ENCODE measurements at places on chromosomes 16 and 17.

- peak; percentile 43 for DNase-seq
These were observed 33.5 kb upstream of the BCO1 start for GRCh38 chr16:81204798-81205680.

DNA sequence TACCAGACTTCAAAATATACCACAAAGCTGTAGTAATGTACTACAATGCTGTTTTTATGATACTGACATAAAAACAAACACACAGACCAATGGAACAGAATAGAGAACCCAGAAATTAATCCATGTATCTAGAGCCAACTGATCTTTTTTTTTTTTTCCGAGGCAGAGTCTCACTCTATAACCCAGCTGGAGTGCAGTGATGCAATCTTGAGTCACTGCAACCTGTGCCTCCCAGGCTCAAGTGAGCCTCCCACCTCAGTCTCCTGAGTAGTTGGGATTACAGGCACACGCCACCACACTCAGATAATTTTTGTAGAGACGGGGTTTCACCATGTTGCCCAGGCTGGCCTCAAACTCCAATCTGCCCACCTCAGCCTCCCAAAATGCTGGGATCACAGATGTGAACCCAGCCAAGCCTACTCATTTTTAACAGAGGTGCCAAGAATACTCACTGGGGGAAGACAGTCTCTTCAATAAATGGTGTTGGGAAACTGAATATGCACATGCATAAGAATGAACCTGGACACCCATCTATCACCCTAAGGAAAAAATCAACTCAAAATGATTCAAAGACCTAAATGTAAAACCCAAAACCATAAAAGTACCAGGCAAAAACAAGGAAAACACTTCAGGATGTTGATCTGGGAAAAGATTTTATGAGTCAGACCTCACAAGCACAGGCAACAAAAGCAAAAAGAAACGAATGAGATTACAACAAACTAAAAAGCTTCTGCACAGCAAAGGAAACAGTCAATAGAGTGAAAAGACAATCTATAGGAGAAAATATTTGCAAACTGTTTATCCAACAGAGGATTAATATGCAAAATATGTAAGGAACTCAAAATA lies 63.1 kb downstream of the STX8 start:
- peak; percentile 62 for DNase-seq

DNA sequence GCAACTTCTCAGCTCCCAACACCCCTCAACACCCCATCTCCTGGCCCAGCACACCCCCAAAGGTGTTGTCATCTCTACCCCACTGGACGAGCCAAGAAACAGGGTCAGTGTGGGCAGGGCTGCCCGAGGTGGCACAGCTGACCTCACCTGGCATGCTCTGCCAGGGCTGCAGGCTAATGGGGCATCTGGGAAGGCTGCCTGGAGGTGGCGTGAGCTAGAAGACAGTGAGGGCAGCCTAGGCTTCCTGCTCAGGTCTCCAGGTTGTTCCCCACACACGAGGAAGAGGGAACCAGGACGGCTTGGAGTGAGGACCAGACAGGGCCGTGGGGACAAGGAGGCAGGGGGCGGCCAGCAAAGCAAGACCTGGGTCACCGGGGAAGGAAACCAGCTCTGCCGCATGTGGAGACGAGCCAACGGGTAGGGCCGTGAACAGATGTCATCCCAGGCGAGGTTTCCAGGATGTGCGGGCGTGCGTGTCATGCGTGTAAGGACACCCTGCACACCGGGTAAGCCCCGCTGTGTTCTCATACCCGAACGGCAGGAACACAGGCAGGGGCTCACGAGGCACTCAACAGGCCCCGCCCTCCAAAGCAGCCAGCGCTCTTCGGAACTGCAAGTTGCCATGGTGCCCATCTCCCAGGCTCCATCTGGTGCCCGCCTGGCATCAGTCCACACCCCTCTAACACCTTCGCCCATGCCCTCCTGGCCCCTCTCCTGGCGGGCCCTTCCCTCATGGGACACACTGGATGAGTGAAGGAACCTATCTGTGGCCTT lies 29.6 kb upstream of the PVALEF start:
- no peak for DNase-seq

GRCh38 chr17:34991606-34992005 lies 11.3 kb downstream of the LIG3 start:
- DNase-seq, result no peak

DNA sequence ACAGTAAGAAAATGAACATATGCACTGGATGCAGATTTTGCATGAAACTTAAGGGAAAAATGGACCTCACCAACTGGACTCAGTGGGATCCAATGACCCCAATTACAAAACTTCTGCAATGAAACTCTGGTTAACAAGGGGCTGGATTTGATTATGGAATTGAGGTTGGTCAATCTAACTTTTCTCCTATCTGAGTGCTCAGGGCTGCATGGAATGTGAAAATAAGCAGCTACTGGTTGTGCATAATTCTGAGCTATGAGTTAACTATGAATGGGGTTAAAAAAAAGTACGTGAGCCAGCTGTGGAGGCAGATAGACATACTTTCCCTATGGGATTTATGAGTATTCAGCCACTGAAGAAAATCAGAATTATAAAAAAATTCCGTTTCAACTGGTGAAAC lies 9.2 kb downstream of the FAM20A start:
- DNase-seq, result peak; percentile 71

All from fibroblast of upper back skin (primary cell).